ENCODE measurements at places on chromosomes 16 and 17.

GRCh38 chr17:63452962-63453551 lies 7.0 kb upstream of the CYB561 start:
- DNase-seq, result no peak

GRCh38 chr16:2963723-2964474 lies at the start of gene KREMEN2:
TSS of gene KREMEN2 (plus strand) at chr16:2964275. CDS start at chr16:2964521, 246 bp downstream.
- DNase-seq, result peak; percentile 53

GRCh38 chr16:2586241-2586640 lies 48.4 kb downstream of the PDPK1 start:
- no peak for DNase-seq

GRCh38 chr17:40793832-40794231 lies 5.9 kb downstream of the KRT28 start:
- DNase-seq, result no peak

- DNase-seq, result no peak
These were observed 89.1 kb downstream of the KATNIP start for GRCh38 chr16:27638833-27639560.

- DNase-seq, result peak; percentile 40
These were observed 219.2 kb downstream of the C16orf78 start for GRCh38 chr16:49592546-49593423.

DNA sequence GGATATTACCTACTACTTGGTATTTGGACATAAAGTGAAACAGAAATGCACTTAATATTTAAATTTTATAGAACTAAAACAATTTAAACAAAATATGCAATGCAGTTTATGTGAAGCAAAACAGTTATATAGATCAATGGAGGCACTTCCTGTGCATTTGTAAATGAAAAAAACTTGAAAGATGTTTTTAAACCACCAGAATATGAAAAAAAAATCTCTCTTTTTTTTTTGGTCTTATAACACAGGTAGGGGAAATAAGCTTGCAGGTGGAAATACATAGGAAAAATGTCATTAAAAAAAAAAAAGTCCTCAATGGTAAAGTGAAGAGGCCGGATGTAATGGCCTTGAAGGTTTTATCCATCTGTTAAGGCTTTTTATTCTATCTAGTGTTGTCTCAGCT lies 180.3 kb upstream of the AXIN2 start:
- no peak for DNase-seq

DNA sequence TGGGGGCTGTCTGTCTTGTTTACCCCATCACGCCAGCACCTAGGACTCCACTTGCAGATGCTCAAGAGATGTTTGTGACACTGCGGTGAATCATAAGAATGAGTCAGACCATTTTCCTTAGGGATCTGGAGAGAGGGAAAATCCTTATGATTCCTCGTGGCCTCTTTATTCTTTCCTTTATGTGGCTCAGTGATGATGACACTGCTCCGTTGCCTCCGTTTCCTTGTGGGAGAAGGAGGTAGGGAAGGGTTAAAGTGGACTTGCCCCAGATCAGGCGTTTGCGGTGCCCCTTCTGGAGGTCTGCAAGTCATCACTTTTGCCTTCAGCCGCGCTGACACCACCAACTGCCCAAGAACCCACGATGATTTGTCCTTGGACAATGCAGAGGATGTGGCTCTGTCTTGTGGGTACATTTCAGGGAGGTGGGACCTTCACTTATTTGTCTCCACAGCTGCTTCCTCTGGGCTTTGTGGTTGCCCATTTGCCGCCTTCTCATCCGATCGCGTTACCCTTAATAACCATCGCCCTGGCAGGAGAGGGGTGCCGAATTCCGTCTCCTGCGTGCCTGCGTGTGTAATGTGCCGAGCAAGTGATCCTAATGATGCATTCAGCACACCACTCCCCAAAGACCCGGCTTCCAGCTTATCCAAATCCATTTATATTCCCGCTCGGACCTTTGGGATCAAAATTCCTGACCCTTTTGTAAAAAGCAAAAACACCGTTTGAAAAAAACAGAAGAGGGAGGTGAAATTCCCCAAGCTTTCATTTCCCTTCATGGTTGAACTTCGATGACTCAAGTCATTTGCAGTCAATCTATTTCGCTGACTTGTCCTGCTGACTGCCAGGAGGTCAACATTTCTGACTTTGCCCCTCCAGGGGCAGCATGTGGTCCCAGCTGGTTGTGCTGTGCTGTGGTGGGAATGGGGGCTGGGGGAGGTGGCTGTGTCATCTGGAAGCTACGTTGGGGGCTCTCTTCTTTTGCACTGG lies 87.2 kb upstream of the IRX3 start:
- peak; percentile 75 for DNase-seq

DNA sequence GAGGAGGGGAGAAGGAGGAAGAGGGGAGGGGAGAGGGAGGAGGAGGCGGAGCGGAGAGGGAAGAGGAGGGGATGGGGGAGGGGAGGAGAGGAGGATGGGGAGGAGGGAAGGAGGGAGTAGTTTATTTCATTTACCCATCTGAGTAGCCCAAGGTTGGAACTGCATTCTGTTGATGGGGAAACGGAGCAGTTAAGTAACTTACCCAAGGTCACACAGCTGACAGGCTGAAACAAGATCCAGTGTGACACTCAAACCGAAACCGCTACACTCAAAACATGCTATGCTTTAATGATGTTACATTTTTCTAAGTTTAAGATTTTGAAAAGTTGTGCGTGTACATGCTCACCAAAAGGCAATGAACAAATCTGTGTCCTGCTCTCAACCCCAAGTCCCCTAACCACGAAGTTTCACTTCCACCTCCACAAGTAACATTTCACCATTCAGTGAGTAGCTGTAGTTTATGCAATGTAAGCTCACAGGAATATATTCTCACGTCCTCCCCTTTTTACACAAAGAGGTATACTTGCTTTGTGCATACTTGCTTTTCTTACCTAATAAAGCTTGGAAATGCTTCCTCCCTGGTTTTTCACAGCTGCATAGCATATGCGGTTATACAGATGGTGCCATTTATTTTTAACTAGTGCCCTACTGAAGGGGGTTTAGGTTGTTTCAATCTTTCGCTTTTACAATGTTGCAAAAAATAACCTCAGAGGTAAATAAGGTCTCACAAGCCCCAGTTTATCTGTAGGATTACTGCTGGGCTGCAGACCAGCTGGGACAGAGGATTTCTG lies 275.3 kb downstream of the PARN start:
- no peak for DNase-seq

DNA sequence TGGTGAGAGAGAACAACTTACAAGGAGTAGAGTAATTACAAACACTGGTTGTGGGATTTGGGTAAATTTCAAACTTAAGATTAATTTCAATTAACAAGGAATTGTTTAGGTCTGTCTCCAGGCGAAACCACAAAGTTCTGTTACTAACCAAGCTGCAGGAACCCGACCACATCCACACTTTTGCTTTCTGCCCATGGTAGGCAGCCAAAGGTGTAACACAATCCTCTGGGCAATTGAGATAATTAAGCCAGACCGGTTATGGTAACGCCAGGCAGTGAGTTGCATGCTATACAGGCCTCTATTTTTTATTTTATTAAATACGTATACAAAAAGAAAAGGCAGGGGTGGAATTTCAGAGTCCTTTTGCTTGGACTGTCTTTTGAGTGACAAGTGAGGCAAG lies 12.0 kb downstream of the KCNJ2 start:
- no peak for DNase-seq

GRCh38 chr16:67170168-67170948 lies at the start of gene NOL3:
TSS of gene NOL3 (plus strand) at chr16:67170538.
- DNase-seq, result peak; percentile 77

GRCh38 chr16:88403794-88404581 lies 21.2 kb downstream of the ZNF469 start:
- no peak for DNase-seq

DNA sequence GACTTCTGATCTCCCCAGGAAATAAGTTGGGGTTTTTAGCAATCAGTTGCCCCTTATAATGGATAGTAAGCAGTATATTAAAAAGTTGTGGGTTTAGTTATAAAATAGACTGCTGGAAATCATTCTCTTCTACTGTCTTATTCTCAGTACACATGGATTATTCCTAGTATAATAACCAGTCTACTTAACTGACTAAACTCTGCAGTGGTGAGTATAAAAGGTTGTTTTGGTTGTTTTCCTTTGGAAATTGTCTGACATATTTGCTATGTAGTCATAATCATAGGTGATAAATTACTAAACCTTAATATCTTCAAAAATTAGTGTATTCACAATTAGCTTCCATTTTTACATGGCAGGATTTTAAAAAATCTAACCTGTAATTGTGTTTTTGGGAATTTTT lies 31.4 kb downstream of the CTCF start:
- no peak for DNase-seq

- no peak for DNase-seq
These were observed 12.6 kb upstream of the FAAP100 start for GRCh38 chr17:81564778-81565177.

DNA sequence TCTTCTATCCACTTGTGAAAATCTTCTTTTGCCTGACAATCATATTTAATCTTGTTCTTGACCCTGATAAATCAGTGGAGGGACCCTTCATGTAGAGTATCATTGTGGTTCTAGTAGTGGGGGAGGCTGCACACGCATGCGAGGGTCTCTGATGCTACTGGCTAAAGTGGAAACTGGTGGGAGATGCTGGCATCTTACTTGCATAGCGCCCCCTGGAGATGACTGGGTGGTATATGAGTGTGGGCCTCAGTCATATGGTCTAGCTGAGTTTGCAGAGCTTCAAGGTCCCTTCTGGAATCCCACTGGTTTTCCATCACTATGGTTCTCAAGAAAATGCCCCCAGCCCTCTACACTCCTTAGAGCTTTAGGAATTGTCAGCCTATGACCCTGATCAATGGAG lies 236.4 kb upstream of the AXIN2 start:
- peak; percentile 12 for DNase-seq

- DNase-seq, result no peak
These were observed 25.6 kb downstream of the MRM3 start for GRCh38 chr17:807523-808294.

GRCh38 chr17:54257440-54257839 lies 434.7 kb downstream of the KIF2B start:
- no peak for DNase-seq

- DNase-seq, result peak; percentile 54
These were observed 42.5 kb downstream of the MYH3 start for GRCh38 chr17:10614536-10615155.

DNA sequence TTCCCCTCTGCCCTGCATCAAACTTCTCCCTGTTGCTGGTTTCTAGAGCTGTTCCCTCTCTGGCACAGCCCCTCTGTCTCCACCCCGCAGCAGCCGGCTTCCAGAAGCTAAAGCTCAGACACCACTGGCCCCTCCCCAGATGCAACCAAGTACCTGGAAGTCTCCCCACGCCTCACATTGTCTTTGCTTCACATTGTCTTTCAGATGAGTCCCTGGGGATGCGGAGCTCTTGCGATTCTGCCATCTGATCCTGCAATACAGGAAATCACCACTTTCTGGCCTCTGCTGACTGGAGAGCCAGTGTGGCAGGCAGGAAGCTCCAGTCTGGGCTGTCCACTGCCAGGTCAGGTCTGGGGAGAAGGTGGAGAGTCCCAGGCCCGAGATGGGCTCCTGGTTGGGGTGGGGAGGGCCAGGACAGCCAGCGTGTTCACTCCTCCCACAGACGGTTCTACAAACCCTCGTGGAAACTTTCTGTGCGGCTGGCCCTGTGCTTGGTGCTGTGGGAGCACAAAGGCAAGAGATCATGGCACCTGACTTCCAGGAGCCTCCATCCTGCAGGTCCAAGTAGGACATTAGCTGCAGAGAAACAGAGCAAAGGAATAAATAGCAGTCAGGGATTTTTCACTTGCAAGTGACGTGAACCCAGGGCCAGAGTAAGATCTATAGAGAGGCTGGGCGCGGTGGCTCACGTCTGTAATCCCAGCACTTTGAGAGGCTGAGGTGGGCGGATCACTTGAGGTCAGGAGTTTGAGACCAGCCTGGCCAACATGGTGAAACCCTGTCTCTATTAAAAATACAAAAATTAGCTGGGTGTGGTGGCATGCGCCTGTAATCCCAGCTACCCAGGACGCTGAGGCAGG lies 47.9 kb upstream of the MAP3K14 start:
- no peak for DNase-seq

DNA sequence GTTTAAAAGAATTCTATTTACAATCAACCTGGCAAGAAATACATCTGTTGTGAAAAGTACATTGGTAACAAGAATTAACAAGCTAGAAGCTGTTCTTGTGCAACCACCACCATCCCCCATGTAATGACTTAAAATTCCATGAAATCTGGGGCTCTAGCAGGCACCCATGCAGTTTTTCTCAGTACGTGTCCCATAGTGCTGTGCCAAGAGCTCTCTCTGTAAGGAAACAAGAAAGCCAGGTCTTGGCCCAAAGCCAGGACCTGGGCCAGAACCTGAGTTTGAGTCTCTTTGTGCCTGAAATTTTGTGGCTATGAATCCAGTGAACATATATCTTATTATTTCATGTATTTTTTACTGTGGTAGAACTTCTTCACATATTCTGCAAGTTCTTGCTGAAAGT lies 46.6 kb downstream of the NUP93 start:
- peak; percentile 77 for DNase-seq

DNA sequence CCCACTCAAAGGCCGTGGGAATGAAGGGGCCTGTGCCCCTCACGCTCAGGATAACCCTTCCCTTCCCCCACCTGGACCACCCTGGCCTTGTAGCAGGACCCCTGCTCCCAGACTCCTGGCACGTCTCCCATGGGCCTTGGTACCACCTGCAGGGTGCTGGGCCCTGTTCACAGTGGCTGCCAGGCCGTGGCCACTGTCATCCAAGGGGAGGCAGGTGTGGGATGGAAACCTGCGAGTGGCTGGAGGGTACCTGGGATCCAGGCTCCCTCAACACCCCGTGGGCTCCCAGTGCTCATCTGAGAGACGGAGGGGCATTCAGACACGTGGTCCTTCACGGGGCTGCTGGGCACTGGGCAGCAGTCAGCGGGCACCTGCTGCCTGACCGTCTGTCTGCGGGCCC lies 75.6 kb upstream of the CIBAR2 start:
- no peak for DNase-seq

DNA sequence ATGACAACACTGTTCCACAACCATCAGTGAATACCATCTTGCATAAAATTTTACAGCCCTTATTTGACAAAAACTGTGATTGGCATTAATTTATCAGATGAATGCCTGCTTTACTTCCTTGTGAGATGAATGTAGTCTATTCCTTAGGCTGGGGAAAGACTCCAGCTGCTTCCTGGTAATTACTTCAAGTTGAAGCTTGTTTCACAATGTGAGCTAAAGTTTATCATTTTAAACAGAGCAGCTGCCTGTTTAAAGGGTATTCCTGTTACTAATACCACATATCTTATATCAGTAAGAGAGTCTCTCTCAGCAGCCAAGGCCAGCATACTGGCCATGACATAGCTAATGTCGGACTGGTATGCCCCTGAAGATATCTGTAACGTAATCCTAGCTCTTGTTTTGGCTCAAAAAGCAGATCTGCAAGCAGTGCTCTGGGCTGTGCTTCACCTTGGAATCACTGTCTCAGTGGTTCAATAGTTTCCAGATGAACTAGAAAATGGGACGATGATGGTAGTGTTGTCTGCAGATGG lies 13.2 kb upstream of the ARL2BP start:
- DNase-seq, result no peak

GRCh38 chr17:72404872-72405271 lies 284.1 kb downstream of the SOX9 start:
- DNase-seq, result peak; percentile 18

All from MCF 10A (cell line).